ENCODE measurements at places on chromosomes 2 and 18. TPM values are rescaled to one million over a fixed set of nuclear protein-coding genes. Genes with fewer than 3 reads are reported as not detected.

Gene C2orf42
- 11.9 TPM for total RNA-seq

Gene NPHP1
- 3.6 TPM for total RNA-seq

Gene RASGRP3
- total RNA-seq = 4.1 TPM

Gene SNED1
- 80.4 TPM for total RNA-seq

Gene SERPINB4
- total RNA-seq = not detected

Gene ASB18
- not detected for total RNA-seq

Gene IL36G
- total RNA-seq = not detected

Gene ARL5A
- 47.8 TPM for total RNA-seq

Gene REG3A
- total RNA-seq = not detected

Gene CIB4
- total RNA-seq = not detected

Gene IL36B
- not detected for total RNA-seq

All from smooth muscle cell of the coronary artery (primary cell).